ENCODE measurements at places on chromosomes 5 and 9. TPM values are rescaled to one million over a fixed set of nuclear protein-coding genes. Genes with fewer than 3 reads are reported as not detected.
A peak's percentile ranks its signal among the peaks of the same experiment; 100 is the strongest.

Gene DMXL1
- 18.6 TPM for total RNA-seq

DNA sequence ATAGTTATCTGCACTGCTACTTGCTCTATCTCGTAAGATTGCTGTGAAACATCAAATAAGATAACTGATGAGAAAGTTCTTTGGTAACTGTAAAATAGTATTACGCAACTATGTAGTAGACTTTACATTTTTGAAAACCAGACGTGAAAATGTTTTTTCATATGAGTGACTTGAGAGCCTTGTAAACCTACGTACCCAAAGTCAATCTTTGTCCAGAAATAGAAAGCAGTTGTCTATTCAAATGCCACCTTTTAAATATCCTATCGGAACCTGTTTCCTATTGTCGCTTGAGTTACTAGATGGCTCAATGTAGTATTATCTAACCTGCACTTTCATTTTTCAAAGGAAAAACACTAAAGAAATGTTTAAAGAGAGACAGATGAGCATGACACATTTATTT lies 1.6 kb downstream of the FNIP1 start:
- no peak for DNase-seq

- DNase-seq = no peak
Measured at GRCh38 chr5:131252824-131253171, 11.1 kb upstream of the CDC42SE2 start.

Gene GLDC
- 100 TPM for total RNA-seq

DNA sequence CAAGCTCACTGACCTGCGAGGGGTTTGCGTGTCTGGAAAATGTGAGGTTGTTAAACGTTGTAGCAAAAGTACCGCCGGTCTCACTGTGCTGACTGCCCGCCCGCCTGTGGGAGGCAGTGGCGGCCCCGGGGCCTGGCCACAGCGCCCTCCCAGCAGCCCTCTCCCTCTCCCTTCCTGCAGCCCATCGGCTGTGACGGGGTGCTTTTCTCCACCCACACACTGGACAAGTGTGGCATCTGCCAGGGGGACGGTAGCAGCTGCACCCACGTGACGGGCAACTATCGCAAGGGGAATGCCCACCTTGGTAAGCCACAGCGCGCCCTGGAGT lies 6.2 kb downstream of the ADAMTSL2 start:
- no peak for DNase-seq

DNA sequence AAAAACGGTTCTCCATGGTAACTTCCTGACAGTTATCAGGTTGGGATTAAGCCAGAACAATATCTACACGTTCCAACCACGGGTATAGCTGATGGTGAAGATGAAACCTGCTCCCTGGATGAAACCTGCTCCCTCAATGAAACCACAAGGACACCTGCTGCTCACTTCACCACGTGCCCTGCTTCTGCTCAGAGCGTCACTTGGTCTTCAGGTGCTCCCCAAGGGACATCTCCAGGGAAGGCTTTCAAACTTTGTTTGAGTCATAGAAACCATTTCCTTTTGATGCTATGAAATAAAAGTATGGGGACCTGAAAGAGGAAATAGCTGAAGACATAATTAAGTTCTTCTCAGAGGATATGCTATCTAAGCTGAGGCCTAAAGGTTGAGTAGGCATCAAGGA lies 242.4 kb downstream of the MED10 start:
- DNase-seq = no peak

DNA sequence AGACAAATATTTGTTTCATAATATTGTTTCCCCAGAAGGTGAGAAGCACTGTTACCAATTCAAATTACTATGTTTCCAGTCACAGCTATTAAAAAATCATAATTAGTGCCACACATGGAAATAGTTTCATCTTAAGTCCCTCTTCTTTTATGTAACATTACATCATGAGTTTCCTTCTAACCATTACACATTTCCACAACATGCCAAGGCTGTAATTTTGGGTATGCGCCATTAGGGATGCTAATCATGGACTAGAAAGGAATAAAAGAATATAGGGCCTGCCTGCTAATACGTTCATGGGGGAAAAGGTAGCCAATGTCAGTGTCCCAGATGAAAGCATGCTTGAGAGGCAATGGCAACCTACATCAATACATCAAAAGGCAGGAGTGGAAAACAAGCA lies 142.5 kb upstream of the LPAR1 start:
- no peak for DNase-seq

DNA sequence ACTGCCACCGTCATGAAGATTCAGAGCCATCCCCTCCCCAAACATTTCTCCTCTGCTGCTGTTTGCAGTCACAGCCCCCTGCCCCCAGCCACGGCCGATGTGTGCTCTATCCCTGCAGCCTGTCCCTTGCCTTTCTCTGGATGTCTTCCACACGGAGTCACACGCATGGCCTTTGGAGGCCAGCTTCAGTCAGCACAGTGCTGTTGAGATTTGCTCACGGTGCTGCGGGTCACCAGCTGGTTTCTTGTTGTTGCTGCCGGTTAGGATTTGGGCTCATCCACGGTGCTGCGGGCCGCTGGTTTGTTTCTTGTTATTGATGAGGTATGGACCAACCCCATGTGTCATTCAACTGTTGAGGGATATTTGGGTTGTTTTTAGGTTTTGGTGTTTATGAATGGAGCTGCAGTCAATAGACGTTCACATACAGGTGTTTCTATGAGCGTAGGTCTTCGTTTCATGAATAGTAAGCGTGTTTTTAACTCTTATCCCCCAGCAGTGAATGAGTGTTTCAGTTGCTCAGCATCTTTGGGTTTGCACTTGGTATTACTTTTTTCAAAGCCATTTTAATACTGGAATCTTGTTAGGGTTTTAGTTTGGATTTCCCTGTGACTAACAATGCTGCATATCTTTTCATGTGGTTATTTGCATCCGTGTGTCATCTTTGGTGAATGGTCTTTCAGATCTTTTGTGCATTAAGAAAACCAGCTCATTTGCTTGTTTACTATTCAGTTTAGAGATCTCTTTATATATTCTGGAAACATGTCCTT lies 57.6 kb downstream of the AHRR start:
- no peak for DNase-seq

Gene CNTNAP3
- 21.8 TPM for total RNA-seq

DNA sequence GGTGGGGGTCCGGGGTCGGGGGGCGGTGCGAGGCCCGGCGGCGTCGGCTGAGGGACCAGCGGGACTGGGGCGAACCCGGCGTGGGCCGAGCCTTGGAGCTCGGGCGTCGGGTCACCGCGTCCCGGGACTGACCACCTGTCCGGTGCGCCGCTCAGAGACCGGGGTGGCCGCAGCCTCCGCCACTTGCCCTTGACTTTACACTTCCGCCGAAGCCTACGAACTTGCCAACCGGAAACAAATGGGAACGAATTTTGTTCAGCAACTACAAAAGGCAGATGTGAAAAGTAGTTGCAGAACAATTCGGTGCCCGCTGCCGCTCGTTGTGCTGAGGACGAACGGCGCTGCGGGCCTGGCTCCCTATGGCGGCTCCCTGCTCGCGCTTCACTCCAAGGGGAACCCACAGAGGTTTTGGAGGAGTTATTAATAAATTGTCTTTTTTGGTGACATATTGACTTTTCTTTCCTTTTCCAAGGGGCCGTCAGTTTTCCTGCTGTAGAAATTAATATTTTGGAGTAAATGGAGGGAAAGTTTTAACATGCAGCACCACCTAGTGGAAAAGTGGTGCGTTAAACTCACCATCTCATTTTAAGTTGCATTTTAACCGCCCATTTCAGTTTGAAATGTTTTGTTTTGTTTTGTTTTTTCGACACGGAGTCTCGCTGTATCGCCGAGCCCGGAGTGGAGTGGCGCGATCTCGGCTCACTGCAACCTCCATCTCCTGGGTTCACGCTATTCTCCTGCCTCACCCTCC lies 490 bp downstream of the PCBD2 start:
- DNase-seq = peak; percentile 65

DNA sequence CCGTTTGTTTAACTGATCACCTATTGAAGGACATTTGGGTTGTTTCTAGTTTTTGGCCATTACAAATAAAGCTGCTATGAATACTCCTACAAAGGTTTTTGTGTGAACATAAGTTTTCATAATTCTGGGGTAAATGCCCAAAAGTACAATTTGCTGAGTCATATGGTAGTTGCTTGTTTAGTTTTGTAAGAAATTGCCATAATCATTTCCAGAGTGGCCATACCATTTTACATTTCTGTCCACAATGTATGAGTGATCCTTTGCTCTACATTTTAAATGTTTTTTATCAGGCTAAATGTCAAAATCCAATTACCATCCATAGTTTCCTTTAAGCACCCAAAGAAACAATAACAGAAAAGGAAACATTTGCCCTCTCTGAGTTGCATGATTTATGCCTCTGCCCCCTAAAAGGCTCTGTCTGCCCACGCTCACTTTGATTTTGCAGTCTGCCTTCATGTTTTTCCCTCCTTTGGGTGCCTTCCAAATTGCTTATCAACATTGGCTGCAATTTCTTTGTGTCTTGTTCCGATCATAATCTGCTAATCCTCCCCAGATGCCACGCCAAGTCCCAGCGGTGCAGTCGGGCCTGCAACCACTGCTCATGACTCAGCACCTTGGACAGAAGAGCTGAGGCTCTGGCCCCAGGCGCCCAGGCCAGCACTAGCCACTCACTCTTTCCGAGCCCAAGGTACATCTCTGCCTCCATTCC lies 339.2 kb downstream of the PIK3R1 start:
- peak; percentile 30 for DNase-seq
